Activated naive CD8-positive, alpha-beta T cell treated with anti-CD3 and anti-CD28 coated beads, Interleukin-2, amount 50 U/mL, for 24 hours (primary cell): ENCODE measurements at places on chromosomes 12 and 14.

- no peak for DNase-seq
These were observed 9.4 kb downstream of the HPD start for GRCh38 chr12:121849211-121849610.

GRCh38 chr14:62655166-62655565, 390.1 kb downstream of the KCNH5 start:
- DNase-seq: no peak

DNA sequence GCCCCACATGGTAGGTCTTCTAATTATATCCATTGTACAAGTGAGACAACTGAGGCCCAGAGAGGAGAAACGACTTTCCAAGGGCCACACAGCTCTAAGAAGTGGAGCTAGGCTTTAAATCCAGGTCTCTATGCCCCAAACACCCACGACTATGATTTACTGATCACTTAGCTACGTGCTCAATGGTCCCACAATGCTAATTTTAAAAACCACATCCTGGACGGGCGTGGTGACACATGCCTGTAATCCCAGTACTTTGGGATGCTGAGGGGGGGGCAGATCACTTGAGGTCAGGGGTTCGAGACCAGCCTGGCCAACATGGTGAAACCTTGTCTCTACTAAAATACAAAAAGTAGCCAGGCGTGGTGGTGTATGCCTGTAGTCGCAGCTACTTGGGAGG, 8.4 kb upstream of the MLEC start:
- peak; percentile 11 for DNase-seq

DNA sequence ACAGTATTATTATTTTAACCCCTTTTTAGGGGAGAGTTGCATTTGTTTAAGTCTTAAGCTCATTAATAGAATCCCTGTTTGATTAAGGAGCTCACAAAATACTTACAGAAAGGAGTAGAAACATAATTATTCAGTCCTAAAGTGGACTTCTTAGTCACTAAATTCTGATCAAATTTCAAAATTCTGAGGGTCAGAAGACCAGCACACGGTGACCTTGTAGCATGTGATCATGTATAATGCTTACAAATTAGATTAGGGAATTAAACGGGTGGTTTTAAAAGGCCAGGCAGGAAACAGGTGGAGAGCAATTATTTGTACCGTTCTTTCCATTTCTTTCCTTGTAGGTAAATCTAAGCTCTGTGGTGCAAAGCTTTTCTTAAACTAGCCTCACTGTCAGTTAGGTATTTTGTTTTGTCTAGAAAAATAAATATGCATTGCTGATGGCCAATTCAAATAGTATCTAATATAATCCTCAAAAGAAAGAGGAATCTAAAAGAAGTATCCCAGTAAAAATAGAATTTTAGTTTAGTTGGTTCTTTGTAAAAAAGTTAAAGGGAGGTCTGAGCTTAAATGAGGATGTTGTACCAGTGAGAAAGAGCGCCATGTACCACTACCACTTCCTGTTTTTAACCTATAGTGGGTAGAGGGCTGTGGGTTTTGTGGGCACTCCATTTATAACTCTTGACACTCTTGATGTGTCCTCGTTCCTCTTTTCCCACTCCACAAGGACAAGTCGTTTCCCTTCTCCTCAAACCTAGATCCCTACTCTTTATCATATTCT, 51.1 kb downstream of the SLC38A1 start:
- peak; percentile 65 for DNase-seq

DNA sequence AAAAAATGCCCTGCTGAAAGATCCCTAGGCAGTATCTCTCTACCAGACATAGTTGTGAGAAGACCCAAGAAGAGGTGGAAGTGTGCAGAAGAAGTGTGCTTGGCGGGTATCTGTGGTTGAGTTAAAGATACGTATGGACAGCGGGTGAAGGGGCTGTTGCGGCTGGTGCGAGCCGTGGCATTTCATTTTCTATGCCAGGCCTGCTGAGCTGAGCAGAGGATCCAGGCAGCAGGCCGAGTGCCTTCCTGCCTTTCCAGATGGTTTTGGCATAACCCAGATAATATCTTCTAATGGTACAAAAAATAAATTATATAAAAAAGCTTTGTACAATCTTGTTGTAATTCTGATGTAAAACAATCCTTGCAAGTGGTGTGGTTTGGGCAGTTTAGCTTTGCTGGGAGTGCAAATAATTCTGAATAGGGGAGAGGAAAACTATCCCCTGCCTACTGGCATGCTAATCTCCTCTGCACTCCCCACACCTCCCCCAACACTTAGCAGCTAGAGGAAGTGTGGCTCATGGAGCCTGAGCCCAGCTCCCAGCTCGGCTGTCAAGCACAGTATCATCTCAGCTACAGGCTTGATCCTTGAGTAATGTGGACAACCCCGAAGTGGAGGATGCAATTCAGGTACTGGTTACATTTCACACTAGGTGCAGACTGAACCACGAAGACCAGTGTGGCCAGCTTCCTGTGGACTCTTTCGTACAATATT, 168.9 kb downstream of the VRK1 start:
- no peak for DNase-seq

DNA sequence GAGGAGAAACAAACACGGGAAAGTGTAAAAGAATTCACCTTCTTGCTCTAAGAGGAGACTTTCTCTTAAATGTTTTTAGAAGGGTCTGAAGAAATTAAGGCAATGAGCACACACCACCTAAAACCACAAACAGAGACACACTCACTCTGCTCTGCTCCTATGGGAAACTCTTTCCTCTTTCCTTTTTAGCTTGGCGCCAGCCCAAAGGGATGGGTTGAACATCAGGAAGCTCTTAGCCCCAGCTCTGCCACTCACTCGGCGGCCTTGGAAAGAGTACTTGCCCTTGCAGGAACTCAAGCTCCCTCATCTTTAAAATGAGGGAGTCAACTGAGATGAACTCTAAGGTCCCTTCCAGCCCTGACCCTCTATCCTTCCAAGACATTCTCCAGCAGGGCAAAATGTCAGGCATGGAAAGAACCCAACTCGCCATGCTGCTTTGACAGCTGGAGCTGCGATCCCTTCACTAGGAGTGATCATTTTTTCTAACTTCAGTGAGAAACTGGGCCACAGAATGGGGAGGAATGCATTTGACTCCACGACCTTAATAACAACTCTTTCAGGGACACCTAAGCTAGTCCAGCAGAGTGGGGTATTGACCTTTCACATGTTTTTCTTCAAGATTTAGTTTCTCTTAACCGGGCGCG, 980 bp upstream of the RNASE8 start:
- DNase-seq: no peak

- DNase-seq: peak; percentile 7
These were observed 874 bp upstream of the RNU6-8 start for GRCh38 chr14:32203928-32204357.

GRCh38 chr12:129150721-129151120, 297.4 kb downstream of the GLT1D1 start:
- no peak for DNase-seq

DNA sequence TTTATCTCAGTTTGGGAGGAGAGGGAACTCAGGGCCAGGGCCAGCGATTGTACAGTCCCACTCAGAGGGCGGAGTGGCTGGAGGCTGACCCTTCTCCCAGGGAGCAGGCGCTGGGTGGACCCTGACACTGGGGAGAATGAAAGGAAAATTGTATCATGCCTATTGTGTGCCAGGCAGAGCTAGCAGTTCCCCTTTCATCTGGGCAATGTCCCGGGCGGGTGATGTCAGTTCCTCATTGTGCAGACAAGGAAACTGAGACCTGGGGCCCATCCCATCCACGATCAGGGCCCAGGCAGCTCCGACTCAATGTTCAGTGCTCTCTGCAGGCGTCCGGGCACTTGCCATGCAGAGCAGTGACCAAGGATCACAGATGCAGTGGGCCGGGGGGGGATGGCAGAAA, 101.9 kb upstream of the RTL1 start:
- no peak for DNase-seq
